ENCODE measurements at places on chromosomes 2 and 18.

GRCh38 chr2:82485701-82486100, 1973.4 kb downstream of the SUCLG1 start:
- no peak for DNase-seq

- DNase-seq: no peak
Measured at GRCh38 chr2:113981404-113982134, 91.7 kb downstream of the ACTR3 start.

DNA sequence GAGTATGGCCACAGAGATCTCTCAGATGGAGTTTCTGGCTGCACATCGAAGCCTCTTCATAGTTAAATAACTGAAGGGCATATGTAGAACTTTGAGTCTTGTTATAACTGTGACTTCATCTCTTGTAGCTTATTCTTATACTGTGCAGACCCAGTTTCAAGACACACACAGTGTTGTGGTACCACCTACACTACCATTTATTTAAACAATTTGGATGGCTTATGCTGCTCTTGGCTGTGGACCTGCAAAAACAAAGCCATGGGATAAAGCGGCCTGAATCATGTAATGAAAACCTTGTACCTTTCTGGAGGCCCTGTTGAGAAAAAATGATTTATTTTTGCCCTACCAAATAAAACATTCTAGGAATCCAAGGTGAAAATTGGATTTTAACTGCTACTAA, 262.8 kb upstream of the RASGRP3 start:
- no peak for DNase-seq

GRCh38 chr2:65766768-65767267, 334.4 kb upstream of the SPRED2 start:
- no peak for DNase-seq

DNA sequence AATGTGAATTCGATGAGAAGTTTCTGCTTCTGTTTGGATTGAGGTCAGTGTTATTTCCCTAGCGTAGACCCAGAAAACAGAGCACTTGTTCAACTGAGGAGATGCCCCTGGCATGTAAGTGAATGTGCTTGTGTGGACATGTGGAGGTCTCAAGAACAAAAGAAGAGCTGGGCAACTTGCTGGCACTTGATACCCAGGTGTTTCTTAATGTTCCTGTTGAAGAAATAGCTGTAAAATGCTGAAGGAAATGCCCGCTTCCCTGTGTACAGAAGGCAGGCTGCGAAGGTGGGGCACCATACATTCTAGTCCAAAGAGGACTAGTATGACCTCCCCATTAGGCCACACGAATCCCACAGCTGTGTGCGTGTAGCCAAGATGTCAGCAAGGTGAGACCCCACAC, 9.8 kb upstream of the LBH start:
- no peak for DNase-seq

GRCh38 chr2:215313255-215313613, 1.4 kb downstream of the ATIC start:
- DNase-seq: no peak

DNA sequence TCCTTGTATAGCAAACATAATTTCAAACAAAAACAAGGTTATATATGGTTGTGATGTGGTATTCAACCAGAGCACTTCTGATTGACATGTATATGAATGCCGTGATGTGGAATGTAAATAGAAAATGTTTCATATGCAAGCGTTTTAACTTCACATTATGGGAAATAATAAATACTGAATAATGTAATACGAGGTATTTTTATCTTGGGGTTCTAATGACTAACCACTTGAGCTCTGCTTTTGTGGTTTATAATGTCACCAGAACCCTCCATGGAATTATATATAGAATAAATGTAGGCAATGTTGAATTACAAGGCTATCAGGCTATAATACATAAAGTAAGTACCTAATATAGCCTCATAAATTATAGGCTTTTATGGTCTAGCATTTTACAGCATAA, 72.4 kb downstream of the ZNF521 start:
- DNase-seq: no peak

DNA sequence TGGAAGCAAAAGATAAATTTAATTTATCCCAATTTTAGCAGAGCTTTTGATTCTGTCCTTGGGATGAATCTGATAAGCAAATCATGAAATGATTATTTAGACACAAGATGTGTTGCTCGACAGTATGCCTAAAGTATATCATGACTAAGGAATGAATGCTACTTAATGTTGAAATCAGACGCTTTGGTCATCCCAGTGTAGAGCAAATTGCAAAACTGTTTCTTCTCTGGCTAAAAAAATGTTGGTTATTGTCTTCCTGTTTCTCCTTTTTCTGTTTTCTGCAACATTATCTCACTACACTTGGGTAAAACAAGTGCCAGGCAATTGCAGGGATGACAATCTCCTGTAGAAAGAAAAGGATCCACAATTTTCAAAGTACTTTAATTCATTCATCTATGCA, 66.4 kb downstream of the BABAM2 start:
- no peak for DNase-seq

DNA sequence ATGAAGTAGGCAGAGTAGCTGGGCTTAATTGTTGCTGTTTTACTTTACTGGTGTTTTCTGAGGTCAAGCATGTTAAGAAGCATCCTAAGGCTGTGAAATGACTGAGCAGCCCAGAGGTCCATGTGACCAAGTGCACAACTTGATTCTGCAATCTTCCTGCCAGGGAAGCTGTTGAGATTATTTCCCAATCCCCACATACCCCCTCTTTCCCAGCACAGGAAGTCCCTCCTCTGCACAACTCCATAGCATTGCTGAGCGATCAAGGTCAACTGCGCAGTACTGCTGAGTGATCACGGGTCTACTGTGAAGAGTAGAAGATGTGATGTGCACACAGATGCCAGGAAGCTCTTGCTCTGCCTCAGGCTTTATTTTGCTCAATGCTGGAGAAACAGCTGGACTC, 105.8 kb downstream of the GALNT14 start:
- no peak for DNase-seq

- peak; percentile 20 for DNase-seq
Measured at GRCh38 chr2:38528008-38528442, 74.7 kb downstream of the HNRNPLL start.

DNA sequence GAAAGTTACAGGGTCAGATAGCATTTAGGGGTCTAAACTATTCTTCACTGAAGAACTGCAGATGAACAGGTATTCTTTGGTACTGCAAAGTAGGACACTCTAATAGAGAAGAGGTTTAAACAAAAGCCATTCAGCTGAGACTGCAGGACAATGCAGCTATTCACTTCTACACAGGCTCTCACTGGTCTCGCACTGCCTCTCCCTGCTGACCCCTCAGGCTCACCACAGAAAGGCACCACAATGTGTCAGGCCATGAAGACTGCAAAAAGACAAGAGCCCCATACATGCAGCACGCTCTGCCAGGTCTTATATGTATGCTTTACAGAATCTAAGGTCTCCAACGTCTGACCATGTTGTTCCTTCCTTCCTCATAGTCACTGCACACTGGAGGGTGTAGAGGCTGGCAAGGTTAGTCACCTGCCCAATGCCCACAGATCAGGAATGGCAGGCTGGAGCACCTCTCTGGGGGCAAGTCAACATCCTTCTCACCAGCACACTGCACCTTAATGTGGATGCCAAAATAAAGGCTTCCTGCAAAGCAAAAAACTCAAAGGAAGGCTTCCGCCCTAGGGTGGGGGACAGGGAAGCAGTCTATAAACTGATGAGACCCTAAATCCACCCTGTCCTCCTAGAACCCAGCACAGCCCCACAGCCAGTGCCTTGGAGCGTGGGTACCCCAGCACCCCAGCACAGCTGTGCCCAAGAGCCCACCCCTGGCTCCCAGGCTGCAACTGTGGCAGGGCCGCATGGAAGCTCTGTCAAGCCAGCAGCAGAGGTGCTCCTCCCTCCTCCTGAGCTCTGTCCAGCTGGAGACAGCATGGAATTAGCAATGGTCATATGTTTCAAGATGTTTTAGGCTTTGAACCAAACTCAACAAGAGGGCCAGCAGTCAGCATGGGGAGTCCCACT, 10.7 kb upstream of the RNU4ATAC start:
- no peak for DNase-seq

- DNase-seq: no peak
Measured at GRCh38 chr2:177806025-177806424, 266.6 kb downstream of the PDE11A start.

GRCh38 chr2:225009768-225010167, 32.5 kb downstream of the DOCK10 start:
- no peak for DNase-seq

Measured in stimulated activated CD8-positive, alpha-beta memory T cell treated with anti-CD3 and anti-CD28 coated beads, Interleukin-7, amount 100 ng/mL, for 24 hours (primary cell).